ENCODE measurements at places on chromosomes 13 and 19.

- peak; percentile 27 for DNase-seq
These were observed 202.2 kb downstream of the SUCLA2 start for GRCh38 chr13:47798906-47799305.

DNA sequence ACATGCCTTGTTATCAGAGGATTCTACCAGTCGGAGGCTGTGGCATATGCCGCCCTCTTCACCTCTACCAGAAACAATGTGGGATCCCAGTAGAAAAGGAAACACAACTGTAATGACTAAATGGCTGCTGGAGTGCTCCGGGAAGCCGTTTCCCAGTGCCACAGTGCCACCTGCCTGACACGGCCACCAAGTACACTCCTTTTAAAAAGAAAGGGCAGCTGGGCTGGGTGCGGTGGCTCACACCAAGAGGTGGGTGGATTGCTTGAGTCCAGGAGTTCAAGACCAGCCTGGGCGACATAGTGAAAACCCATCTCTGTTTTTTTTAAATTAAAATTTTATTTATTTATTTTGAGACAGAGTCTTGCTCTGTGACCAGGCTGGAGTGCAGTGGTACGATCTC lies 67.3 kb downstream of the TRPM4 start:
- DNase-seq: peak; percentile 42

- DNase-seq: peak; percentile 94
These were observed 1092.3 kb downstream of the EFNB2 start for GRCh38 chr13:105442949-105443699.

- DNase-seq: no peak
These were observed 21.2 kb downstream of the PGPEP1 start for GRCh38 chr19:18361646-18362045.

DNA sequence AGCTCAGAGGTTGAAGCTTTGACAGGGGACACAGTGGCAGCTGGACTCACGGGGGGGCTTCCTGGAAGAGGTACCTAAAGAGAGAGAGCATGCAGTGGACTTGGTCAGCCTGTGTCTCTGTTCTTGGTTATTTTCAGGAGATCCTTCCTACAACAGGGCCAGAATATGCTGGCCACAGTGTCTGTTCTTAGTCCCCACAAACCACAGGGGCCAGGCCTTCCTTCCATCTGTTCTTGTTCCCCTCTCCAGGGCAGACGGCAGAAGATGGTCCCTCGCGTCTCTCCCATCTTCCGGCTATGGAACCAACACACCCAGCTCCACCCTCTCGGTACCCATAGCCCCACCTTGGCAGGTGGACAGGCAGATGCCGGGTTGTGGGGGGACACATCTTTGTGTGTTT lies 24.8 kb downstream of the MAST3 start:
- no peak for DNase-seq

DNA sequence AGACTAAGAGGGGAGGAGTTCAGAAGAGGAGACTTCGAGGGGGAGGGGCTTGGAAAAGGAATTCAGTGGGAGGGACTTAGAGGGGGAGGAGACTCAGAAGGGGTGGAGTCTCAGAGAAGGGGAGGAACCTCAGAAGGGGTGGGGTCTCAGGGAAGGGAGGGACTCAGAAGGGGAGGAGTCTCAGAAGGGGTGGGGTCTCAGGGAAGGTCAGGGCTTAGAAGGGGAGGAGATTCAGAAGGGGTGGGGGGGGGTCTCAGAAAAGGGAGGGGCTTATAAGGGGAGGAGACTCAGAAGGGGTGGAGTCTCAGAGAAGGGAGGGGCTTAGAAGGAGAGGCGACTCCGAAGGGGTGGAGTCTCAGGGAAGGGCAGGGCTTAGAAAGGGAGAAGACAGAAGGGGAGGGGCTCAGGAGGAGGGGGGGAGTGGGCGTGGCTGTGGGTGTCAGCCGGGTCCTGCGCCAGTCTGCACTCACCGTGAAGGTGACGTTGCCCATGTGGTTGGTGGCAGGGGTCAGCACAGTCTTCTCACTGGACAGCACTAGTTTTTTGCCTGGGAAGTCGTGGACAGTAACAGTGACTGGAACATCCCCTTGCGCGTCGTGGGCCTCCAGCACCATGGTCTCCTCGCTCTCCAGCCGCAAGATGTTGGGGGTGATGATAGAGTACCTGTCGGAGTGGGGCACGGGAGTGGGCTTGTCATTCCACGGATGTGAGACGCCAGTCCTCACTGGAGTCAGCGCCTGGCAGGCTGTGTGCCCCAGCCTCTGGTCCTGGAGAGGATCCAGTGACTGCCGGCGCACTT lies 1.5 kb downstream of the C3 start:
- peak; percentile 5 for DNase-seq

- DNase-seq: peak; percentile 72
These were observed 52.0 kb upstream of the ARGLU1 start for GRCh38 chr13:106619688-106620555.

DNA sequence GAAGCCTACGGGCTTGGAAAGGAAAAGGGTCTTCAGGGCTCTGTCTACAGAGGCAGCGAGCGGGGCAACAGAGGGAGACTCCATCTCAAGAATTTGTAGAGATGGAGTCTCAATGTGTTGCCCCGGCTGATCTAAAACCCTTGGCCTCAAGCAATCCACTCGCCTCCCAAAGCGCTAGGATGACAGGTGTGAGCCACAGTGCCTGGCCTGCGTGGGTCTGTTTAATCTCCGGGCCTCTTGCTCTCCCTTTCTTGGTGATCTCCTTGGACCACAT lies 8.1 kb downstream of the RPS9 start:
- no peak for DNase-seq

DNA sequence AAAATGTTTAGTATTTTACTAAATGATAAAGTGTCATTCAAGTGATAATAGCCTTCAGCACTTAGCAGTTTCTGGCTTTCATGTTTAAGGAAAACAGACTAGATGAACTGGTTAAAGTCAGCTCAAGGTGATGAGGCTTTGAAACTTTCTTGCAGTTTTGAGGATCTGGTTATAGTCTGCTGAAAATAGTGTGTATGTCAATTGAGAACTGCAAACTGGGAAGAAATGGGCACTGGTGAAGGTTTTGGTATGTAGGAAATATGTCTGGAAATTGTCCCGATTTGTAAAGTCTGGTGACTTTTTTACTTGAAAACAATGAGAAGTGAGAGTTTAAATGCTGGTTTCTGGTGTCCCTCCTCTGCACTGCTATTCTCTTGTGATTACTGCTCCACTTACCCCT lies 36.8 kb upstream of the SOX21 start:
- no peak for DNase-seq

DNA sequence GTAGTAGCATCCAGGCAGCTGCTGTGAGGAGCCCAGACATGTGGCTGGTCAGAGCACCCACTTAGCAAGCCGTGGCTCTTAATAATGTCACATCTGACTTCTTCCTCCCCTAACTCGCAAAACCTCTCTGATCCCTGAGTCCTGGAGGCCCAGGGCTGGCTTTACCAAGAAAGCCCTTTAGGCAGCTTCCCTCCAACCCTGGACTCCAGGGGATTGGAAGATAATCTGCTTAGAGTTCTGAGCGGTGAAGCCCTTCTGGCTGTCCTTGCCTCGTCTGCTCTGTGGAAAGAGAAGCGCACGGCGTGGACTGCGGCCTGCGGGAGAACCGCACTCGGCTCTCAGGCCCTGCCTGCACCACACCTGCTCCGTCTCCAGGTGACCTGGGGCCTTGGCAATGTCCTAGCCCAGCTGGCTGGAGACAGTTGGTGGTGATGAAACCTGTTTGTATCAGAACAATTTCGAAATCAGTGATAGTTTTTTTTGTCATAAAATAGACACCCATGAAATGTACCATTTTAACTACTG lies 64.5 kb upstream of the MCF2L start:
- no peak for DNase-seq

DNA sequence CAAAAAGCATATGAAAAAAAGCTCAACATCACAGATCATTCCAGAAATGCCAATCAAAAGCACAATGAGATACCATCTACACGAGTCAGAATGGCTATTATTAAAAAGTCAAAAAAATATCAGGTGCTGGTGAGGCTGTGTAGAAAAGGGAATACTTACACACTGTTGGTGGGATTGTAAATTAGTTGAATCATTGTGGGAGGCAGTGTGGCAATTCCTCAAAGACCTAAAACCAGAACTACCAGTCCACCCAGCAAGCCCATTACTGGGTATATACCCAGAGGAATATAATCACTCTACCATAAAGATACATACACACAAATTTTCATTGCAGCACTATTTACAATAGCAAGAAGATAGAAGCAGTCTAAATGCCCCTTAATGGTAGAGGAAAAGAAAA lies 529.9 kb downstream of the SLITRK1 start:
- no peak for DNase-seq

- no peak for DNase-seq
These were observed 8.0 kb upstream of the KCTD15 start for GRCh38 chr19:33788676-33789075.

GRCh38 chr19:54805665-54806515 lies 2.5 kb downstream of the KIR2DL4 start:
- DNase-seq: no peak

DNA sequence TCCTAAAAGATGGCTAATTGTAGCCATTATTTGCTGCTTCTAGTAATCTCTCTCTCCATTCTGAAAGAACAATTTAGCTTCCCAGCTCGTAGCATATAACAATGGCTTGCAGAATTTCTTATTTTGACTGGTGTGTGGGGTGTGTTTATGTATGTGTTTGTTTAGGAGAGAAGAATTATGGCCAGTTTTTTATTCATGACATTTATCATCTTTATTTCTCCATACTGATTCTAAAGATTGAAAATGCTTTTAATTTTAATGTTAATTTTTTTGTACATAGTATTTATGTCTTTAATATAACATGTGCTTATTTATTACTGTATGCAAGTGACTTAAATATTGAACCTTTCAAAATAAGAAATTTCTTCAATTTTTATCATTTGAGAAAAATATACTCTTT lies 115.8 kb upstream of the TMTC4 start:
- DNase-seq: no peak

DNA sequence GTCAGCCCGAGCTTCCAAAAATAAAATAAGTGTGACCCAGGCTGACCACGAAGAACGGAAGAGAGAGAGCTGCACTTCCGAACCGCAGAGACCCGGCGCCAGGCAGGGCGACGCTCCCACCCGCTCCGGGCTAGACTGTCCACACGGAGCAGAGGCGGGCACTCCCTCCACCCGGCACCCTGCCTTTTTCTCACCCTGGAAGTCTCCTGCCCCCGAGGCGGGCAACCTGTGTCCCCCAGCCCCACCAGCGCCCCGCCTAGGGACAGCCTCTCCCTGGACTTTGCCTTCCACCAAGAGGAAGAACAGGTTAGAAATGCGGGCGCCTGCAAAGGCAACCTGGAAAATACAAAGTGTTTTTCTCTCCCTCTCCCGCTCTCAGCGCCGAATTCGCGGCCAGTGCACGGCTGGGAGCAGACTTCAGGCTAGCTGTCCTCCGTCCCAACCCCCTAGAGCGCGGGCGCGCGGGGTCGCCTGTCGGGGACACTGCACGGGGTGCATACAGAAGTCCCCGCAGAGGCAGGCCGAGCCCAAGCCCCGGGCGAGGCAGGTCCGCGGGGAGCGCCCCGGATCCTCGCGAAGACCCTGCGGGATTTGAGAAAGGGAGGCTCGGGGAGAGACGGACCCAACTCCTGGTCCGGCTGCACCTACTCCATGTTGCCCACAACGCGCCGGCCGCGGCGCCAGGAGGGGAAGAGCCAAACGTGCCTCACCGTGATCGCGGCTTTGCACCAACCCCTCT lies 845 bp downstream of the SPRY2 start:
- no peak for DNase-seq

DNA sequence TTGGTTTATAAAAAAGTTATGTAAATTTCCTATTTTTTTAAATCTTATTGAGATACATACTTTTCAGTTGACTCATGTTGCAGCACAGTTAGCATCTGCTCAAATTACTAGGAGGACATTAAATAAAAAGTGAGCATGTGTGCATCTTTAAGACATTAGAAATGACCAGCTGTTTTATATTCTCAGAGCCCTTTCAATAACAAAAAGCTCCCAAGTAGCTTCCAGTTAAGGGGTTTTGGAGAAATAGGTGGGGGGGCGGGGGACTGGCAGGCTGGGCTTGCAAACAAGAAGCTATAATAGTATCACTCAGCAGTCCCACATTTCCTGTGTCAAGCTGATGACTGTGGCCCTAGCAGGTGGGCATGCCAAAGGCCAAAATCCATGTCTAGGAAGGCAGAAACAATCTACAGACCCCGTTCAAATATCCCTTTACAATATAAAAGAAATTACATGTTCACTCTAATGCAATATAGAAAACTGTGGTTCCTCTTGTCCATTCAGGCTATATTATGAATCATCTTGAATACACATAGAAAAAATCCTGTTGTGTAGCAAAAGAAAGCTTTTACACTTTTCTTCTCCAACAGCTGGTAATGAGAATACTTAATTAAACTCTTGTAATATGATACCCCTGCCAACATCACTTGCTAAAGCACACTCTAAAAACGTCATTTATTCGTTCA lies 1713.2 kb upstream of the SLC10A2 start:
- DNase-seq: no peak

GRCh38 chr19:658916-659839 lies 3.8 kb downstream of the RNF126 start:
- peak; percentile 88 for DNase-seq

DNA sequence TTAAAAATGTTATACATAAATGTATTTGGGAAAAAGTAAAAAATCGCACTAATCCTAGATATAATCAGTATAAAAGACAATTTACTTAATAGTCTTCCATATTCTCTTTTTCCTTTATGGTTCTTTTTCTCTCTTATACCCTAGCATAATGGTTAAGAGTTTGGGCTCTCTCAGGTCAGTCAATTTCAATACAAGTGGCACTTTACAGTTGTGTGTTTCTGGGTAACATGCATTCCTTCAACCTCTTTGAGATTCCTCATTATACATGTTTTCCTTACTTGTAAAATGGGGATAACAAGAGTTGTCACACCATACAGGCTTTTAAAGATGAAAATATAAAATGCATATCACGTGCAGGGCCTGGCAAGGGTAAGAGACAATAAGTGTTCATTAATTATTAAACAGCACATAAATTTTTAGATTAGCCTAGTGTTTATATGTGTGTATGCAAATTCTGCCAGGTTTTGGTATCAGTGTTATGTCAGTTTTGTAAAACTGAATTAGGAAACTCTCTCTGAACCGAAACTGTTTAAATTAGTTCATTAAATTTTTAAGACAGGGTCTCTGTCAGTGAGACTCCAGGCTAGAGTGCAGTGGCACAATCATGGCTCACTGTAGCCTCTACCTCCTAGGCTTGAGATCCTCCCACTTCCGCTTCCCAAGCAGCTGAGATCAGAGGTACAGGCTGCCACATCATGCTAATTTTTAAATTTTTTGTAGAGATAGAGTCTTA lies 49.8 kb downstream of the ELF1 start:
- no peak for DNase-seq

GRCh38 chr13:22127277-22128164 lies 456.6 kb downstream of the FGF9 start:
- DNase-seq: no peak

- DNase-seq: no peak
These were observed 9.4 kb upstream of the PROZ start for GRCh38 chr13:113148940-113149503.

All from AG10803 (cell line).